Stimulated activated memory B cell treated with anti-CD40 and anti-IgM and Interleukin-4, amounts not matched to agents 10 μg/mL and 1 μg/mL and 100 μg/mL, for 72 hours (primary cell): ENCODE measurements at places on chromosomes 7 and 10.

GRCh38 chr10:14815681-14816080, 22.2 kb downstream of the CDNF start:
- no peak for ATAC-seq
- H3K4me3 ChIP-seq = no peak overlapping the region
- H3K36me3 ChIP-seq = no peaks in the 10 kb centered on the region

GRCh38 chr7:114988755-114989375, 67.0 kb downstream of the MDFIC start:
- no peaks in the 10 kb centered on the region for H3K27me3 ChIP-seq
- ATAC-seq = no peak
- no peak overlapping the region for H3K27ac ChIP-seq
- H3K4me1 ChIP-seq = peaks cover 43% of the 10 kb centered on the region
- H3K36me3 ChIP-seq = peaks cover 65% of the 10 kb centered on the region

GRCh38 chr10:10803278-10803677, 214.4 kb upstream of the CELF2 start:
- no peaks in the 10 kb centered on the region for H3K36me3 ChIP-seq
- no peak for ATAC-seq
- H3K27me3 ChIP-seq = peaks cover 6% of the 10 kb centered on the region
- H3K4me1 ChIP-seq = no peaks in the 10 kb centered on the region
- H3K27ac ChIP-seq = no peak overlapping the region

DNA sequence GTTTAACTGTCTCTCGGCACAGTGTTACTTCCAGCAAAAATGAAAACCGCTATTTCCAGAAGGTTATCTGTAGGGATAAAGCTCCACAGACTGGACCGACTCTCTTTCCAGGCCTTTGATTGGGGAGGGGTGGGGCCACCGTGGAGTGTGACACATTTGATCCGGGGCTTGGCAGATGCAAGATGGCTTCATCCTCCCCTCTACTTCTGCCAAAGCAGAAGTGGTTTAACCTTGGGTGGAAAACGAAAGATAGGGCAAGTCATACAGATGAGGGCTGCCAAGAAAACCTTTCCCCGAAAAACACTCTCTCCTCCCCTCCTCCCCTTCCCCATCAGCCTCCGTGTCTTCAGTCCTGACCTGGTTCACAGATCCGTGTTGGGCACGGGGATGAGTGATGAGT, 139.7 kb upstream of the SH2B2 start:
- H3K4me3 ChIP-seq = no peak overlapping the region
- H3K4me1 ChIP-seq = peaks cover 14% of the 10 kb centered on the region
- no peaks in the 10 kb centered on the region for H3K27me3 ChIP-seq
- ATAC-seq = peak; percentile 83

DNA sequence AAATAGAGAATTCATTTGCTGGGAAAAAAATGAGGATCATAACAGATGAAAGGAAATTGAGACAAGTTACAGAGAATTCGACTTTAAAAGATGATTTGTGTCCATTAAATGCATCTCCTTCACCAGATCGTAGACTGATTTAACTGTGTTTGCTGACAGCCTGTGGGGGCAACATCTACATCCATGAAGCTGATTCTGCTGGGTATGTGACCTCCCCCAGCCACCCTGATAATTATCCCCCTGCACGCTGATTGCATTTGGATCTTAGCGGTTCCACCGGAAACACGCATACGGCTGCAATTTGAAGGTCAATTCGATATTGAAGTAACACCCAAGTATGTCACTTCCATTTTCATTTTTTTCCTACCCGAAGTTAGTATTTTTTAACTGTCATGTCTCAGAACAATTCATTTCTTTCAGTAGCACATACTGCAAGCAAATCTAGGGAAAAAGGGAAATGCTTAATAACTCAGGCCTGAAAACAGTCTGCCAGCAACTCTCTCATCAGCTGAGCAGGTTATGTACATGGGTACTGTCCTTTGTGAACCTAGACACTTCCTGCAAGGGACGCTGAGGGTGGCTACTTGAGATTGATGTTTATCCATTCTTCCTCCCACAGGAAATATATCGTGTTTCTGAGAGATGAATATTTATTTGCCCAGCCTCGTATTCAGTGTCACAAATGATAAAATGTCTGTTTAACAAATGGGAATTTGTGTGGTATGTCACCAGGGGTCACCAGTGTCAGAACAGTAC, 134.9 kb downstream of the ZNF22 start:
- ATAC-seq = no peak
- H3K27ac ChIP-seq = no peak overlapping the region
- no peaks in the 10 kb centered on the region for H3K27me3 ChIP-seq

DNA sequence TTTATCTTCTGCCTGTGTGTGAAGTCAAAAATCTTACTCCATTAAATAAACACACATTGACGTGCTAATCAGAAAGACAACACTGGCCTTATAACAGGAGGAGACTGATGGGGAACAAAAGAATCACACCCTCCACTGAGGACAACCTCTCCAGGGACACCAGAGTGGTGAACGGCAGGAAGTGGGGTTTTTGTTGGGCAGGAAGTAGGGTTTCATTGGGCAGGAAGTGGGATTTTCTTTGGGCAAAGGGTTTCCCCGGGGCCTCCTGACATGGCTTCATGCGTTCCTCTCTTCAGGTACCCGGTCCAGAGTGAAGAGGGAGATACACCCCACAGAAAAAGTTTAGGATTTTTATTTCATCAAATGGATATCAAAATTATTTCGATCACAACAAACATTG, 30.6 kb downstream of the ADARB2 start:
- peak; percentile 53 for ATAC-seq
- H3K4me1 ChIP-seq = peaks cover 21% of the 10 kb centered on the region
- no peaks in the 10 kb centered on the region for H3K36me3 ChIP-seq
- H3K4me3 ChIP-seq = peak overlapping the region; percentile 44
- no peak overlapping the region for H3K27ac ChIP-seq

DNA sequence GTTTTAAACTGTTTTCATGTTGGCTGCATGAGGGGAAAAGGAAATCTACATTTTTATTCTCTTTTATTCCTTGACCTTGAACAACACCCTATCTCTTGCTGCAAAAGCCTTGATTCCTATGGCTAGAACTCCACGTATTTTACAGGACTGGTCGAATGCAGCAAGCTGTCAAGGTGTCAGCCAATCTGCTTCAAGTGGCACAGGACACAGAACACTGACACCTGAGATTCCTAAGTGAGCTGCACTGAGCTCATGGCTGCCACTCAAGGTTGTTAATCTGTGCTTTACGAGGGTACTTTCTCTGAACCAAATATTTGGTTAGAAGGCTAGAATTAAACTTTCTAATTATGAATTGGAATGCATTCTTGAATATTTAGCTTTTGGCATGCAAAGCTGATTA, 349.7 kb upstream of the COBL start:
- H3K4me1 ChIP-seq = no peaks in the 10 kb centered on the region
- H3K27me3 ChIP-seq = no peaks in the 10 kb centered on the region
- no peaks in the 10 kb centered on the region for H3K36me3 ChIP-seq
- ATAC-seq = no peak
- no peak overlapping the region for H3K27ac ChIP-seq

- H3K36me3 ChIP-seq = peaks cover 45% of the 10 kb centered on the region
- H3K4me3 ChIP-seq = no peak overlapping the region
- no peaks in the 10 kb centered on the region for H3K27me3 ChIP-seq
- peak; percentile 40 for ATAC-seq
- H3K4me1 ChIP-seq = peaks cover 12% of the 10 kb centered on the region
Measured at GRCh38 chr10:98420786-98421185, 5.8 kb upstream of the PYROXD2 start.
